ENCODE measurements at places on chromosomes 2 and 18.

- DNase-seq: no peak
These were observed 72.6 kb downstream of the NRP2 start for GRCh38 chr2:205754924-205755321.

GRCh38 chr18:49071778-49072177 lies 121.0 kb upstream of the SMAD7 start:
- DNase-seq: no peak

- DNase-seq: no peak
These were observed 66.1 kb downstream of the BAZ2B start for GRCh38 chr2:159550231-159550630.

DNA sequence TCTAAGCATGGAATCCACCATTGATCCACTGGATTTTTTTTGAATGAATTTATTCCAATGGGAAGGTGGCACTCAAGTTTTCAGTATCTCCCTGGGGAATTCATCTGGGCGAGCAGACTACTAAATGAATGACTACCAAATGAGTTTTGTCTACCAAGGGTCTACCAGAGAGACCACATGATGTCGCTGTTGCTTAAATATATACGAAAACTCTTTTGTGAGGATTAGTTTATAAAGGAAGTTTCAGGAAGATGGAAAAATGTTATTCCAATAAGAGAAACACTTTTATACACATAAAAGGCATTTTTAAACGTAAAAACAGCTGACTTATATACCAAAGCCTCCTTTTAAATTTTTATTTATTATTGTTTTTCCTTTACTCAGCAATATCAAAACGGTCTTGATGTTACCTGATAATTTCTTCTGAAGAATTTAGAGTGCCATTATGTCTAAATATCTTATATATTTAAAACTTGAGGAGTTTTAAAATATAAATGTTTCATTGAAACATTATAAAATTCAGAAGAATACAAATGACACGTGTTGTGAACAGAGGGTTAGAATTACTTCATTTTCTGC lies 139.7 kb downstream of the HRH4 start:
- DNase-seq: peak; percentile 34

DNA sequence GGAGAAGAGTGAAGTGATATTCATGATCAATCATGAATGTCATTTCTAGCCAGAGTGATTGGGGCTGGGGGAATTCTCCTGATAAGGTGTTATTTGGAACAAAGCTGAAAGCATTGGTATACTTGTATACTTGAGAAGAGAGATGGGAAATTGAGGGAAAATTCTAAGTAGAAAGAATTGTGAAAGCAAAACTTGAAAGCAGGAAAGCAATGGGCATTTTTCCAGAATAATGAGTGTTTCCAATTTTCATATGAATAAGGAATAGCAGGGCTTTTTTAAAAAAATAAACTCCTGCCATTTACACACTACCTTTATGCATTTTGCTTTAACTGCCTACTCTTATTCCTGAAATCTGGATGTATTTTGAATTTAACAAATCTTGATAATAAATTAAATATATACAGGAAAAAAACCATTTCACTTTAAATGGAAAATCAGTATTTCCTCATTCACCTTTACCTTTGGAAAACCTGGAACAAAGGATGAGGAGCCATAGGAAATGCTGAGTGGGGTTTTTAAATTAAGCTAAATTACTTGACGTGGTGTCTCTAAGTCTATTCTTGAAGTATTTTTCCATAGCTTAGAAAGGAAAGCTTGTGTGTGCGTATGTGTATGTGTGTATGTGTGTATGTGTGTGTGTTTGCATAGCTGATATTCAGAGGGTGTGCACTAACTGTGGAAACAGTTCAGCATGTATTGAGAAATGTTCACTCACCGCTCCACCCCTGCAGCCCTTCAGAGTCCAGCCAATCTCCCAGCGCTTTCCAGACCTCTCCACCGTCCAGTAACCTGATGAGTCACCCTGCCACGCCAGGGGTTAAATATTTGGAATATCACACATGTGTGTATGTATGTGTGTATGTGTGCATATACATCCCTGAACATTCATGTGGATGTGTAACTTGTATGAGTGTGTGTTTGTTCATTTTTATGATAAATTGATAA lies 427.3 kb downstream of the THSD7B start:
- no peak for DNase-seq

- DNase-seq: no peak
These were observed 20.0 kb upstream of the CHRNA1 start for GRCh38 chr2:174784316-174784715.

GRCh38 chr2:21467280-21467818 lies 343.6 kb downstream of the TDRD15 start:
- no peak for DNase-seq

- DNase-seq: no peak
These were observed 56.8 kb upstream of the DNMT3A start for GRCh38 chr2:25398534-25398933.

DNA sequence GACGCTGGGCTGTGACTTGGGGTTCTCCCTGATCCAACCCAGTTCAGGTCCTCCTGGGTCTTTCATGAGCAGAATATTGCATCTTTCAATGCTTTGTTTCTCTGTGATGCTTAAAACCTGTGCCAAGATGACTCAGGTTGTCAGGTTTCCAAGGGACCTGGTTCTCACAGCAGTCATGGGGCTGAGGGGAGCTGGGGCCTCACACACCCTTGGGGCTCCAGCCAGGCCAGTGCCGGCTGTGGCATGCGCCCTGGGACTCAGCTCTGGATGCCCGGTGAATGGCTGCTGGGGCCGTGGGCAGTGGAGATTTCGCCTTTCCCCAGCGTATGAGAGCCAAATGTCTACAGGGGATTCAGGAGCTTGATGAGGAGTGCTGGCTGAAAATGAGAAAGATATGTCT lies 29.6 kb downstream of the EDAR start:
- DNase-seq: no peak

- DNase-seq: no peak
These were observed 115.1 kb downstream of the ALPK2 start for GRCh38 chr18:58513615-58514335.

DNA sequence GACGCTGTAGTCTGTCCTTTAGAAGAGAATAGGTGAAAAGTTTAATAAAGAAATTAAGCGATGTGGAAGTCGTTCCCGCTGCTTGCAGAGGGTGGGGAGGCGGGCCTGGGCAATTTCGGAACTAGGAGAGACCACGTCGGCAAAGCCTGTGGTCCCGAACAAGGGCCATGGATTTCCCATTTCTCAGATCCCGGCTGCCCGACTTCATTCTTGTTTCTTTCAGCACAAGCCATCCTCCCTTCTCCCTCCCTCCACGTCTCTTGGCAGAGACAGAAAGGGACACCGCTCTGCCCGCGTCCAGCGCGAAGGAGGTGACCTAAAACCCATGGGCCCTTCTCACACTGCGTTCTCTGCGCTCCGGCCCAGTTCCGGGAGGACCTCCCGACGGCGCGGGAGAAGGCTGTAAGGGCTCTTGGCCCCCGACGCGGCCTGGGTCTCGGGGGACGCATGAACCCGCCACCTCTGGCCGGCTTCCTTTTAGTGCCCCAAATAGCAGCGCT lies 2.2 kb upstream of the BCL2L11 start:
- DNase-seq: no peak

GRCh38 chr2:173231465-173231864 lies 123.2 kb upstream of the CDCA7 start:
- no peak for DNase-seq

DNA sequence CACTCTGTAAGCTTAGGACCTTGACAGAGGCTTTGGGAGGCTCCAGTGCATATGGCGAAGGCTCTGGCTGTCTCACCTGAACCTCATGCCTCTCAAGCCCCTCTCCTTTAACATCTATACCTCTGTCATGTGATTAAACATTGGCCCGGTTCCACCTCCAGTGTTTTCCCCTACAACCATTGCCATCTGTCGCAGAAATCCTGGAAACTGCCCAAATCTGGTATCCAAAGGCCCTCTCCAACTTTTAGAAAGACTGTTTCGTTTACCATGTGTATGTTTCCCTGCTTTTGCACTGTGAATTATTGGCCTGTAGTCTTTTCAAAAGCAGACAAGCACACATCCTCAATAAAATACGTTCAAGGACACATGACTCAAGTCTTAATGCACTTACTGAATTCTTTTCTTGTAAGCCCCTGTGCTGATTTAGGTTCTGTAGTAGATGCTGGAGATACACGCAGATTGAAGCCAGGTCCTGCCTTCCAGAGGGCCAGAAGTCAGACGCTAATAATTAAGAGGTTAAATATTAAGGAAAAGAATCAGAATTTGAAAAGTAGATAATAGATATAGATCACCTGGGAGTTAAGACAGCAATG lies 386.4 kb upstream of the SLC14A2 start:
- DNase-seq: no peak

- DNase-seq: peak; percentile 33
These were observed 664 bp downstream of the CAMKMT start for GRCh38 chr2:44362207-44363015.

DNA sequence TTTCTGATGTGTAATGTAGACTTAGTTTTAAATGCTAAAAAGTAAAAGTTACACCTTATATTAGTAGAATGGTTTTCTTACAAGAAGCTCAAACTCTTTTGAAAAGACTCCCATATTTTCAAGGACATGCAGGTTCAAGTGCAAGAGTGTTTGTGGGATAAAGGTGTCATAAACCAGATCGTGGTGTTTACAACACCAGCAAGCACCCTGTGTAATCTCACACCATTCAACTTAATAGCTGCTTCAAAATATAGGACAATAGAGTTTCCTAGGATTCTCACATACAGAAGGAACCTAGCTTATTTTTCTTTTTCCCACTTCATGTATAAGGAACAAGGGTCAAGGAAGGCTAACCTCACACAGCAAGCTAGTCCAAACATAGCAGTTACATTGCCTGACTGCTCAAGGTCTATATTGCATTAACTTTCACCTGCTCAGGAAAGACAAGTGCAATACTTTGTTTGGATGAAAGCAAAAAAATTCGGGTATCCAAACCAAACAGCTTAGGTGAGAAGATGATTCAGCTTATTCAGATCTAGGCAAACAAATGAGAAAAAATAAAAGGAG lies 172.3 kb downstream of the IKZF2 start:
- no peak for DNase-seq

DNA sequence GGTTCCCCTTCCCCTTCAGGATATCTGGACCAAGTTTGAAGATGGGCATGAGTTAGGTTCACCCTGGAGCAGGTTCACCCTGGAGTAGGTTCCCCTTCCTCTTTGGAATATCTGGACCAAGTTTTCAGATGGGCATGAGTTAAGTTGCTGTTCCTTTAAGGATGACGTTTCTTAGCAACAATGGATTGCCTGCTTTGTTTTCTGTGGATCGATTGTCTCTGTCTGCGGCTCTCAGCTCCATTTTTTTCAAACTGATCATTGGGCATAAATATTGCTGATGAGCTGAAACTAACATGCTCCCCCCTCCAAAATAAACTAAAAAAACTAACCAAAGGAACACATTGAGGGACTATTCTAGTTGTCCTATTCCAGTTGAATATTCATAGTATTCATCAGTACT lies 149.5 kb downstream of the SPP2 start:
- DNase-seq: no peak

DNA sequence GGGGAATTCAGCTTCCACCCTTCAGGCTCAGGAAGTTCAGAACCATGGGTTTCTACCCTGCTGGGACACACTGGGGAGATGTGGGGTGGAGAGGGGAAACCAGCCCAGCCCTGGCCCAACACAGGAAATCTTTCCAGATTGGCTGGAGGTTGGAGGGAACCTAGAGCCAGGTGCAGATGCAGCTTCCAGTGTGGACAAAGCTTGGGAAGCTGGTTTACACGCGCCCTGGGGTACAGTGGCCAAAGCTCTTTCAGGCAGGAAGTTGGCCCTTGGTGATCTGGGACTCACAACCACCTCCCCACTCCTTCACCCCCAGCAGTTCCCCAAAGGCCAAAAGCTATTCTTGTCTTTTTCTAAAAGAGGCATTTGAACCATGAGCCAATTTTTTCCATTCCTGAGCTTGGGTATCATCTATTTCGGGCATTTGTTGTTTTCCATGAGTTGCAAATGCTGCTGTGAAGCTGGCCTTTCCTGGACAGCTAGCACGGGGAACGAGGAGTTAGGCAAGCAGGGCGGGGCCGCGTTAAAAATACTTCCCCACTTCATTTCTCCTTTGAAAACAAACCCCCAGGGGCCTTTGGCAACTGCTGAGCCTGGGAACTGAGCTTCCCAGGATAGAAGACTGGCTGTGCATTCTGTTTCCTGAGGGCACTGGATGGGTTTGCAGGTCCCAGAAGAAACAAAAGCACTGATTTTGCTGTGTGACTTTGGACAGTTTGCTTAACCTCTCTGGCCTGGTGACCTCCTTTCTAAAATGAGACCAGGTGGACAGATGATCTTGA lies 3.1 kb upstream of the ARID5A start:
- DNase-seq: no peak

- peak; percentile 72 for DNase-seq
These were observed 82.1 kb downstream of the RNF144A start for GRCh38 chr2:6999211-6999877.

DNA sequence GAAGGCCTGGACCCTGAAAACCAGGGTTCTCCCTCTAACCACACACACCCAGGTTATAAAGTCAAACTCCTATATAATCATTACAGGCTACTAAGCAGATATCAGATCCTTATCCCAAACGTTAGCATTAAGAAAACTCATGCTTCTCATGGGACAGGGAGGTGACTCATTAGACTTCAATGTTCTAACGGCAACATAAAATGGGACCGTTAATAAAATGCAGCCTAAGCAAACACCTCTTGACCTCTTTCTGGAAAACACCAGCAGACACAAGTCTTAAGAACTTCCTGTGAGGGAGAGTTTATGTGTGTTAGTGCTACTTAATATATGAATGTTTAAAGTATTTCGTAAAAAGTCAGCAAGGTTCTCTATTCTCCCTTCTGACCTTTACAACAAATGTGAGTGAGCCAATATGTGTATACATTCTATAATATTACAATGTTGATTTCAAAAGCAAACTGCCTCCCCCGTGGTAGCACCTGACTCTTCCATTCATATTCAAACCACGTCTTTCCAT lies 31.7 kb downstream of the LPIN2 start:
- DNase-seq: no peak

- DNase-seq: no peak
These were observed 120.0 kb upstream of the STK17B start for GRCh38 chr2:196291426-196291825.

DNA sequence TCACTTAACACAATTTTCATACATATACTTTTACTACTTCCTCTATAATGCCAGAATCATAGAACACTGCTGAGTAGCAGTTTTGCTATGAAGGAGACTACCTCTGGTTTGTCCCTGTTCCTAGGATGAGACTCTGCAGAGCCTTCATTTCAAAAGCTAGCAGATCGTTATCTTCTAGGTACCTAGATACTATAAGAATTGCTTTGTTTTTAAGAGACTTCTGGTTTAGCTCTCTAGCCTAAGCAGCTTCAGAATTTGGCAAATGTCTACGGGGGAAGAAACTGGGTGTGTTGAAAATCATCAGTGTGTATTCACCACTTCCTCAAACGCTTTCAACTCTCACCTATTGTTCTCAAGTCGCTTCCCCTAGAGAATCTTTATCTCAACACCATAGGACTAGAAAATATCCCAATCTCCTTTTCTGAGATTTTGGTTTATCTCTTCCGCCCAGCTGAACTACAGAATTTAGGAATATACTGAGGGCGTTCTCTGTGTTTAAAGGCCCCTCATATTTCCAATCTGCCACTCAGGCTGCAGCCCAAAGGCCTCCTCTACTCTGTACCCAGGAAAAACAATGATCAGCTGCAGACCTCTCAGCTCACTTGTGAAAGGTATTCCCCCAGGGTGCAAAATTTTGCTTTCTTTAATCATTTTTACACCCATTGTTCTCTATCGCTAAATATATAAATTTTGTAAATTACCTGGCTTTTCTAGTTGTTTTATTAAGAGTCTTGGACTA lies 28.7 kb downstream of the SMAD2 start:
- peak; percentile 21 for DNase-seq

- no peak for DNase-seq
These were observed 153.6 kb upstream of the KLF7 start for GRCh38 chr2:207319316-207319715.
